ENCODE measurements at places on chromosomes 5 and 9. TPM values are rescaled to one million over a fixed set of nuclear protein-coding genes. Genes with fewer than 3 reads are reported as not detected.

DNA sequence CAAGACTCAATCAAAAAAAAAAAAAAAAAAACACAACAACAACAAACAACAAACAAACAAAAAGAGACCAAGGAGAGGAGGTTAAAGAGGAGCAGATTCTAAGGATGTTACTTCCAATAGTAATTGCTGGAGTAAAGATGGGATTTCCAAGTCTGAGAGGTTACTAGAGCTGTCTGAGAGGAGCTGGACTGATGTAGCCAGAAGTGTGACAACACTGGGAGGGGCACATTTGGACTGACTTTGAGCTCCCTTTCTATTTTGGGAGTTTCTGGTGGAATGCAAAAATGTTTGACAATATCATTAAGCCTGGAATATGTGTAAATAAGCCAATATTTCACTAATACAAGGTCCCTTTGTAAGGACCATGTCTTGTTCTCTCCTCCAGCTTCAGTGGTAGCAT lies 25.3 kb upstream of the PANK3 start:
- ATAC-seq = no peak

DNA sequence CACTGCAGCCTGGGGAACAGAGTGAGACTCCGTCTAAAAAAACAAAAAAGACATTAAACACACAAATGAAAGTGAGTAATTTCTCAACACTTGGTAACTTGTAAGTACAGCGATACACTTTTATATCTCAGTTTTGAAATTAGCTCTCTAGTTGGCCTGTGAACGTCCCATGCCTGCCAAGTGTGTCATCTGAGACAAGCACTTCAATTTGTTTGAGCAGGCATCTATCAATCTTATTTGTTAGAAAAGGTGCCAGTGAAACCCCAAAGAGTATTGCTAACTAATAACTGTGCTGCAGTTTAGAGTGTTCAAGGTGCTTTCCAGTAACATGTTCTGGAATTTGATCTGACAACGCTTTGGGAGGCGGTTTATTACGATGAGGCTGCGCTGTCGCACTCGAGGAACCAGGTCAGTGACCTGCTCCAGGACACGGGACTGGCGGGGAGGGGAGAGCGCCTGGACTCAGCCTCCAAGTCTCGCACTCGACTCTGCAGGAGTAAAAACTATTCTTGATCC lies 1.1 kb upstream of the SPIN1 start:
- ATAC-seq = no peak

The CCDC171 gene
- 13.6 TPM for total RNA-seq

The ZNF608 gene
- 107 TPM for total RNA-seq

- ATAC-seq = no peak
Measured at GRCh38 chr5:113242481-113243348, 192.1 kb downstream of the TSSK1B start.

All from motor neuron (in vitro differentiated cells).